ENCODE measurements at places on chromosomes 2 and 18. TPM values are rescaled to one million over a fixed set of nuclear protein-coding genes. Genes with fewer than 3 reads are reported as not detected.

- no peak for ATAC-seq
Observed at GRCh38 chr18:48392268-48392667, 16.9 kb downstream of the ZBTB7C start.

GRCh38 chr2:24652265-24653182, 140.7 kb downstream of the PTRHD1 start:
- ATAC-seq = no peak

Gene PPIL3
- 41.9 TPM for total RNA-seq

Gene MYO5B
- total RNA-seq = 0.29 TPM

- ATAC-seq = no peak
Observed at GRCh38 chr18:59264121-59264571, 9.1 kb downstream of the RAX start.

DNA sequence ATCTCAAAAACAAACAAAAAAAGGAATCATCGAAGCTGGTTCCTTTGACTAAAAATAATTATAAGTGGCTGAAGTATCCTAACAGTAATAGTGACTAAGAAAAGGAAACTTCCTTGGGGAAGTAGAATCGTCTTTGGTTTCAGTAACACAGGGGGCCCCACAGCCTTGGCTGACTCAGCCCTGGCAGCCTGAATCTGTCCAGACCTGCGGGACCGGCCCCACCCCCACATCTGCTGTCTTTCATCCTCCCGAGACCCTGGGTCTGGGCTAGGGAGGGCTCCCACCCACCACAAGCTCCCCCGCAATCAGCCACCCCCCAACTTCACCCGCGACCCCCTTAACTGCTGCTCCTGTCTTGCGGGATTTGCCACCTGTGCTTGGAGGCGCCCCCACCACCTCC, 1452.6 kb upstream of the ACVR2A start:
- no peak for ATAC-seq

GRCh38 chr18:36672437-36673344, 156.1 kb downstream of the TPGS2 start:
- no peak for ATAC-seq

GRCh38 chr2:232833830-232834229, 36.2 kb upstream of the SNORC start:
- ATAC-seq = no peak

Gene IL37
- not detected for total RNA-seq

All from activated T-helper 17 cell treated with anti-CD3 and anti-CD28 coated beads, Interleukin-2, amount 50 U/mL, for 72 hours (primary cell).